Fibroblast of skin of scalp (primary cell): ENCODE measurements at places on chromosomes 2 and 18.

DNA sequence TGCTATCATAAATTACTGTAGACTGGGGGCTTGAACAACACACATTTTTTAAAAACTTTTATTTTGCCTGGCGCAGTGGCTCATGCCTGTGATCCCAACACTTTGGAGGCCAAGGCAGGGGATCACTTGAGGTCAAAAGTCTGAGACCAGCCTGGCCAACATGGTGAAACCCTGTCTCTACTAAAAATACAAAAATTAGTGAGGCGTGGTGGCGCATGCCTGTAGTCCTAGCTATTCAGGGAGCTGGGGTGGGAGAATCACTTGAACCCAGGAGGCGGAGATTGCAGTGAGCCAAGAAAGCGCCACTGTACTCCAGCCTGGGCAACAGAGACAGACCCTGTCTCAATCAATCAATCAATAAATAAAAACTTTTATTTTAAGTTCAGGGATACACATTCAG lies 9.1 kb downstream of the KCNK3 start:
- no peak for DNase-seq

GRCh38 chr2:121459291-121459690 lies 71.4 kb upstream of the RNU4ATAC start:
- DNase-seq: no peak

DNA sequence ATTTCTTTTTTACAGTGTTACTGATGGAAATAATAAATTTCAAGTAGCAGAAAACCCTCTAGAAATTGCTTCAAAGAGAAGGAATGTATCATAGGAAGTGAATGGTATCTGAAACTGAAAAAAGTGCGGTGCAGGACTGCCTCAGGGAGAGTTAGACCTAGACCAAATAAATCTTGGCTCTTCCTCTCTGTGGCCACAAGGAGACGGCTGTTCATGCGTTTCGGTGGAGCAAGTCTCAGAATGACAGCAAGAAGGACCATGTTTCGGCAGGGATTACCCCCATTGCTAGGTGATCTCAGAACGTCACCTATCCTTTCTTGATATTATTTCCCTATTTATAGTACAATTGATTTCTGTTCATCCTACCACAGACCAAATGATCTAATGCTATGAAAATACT lies 522.3 kb downstream of the SOX11 start:
- DNase-seq: no peak

GRCh38 chr2:177738461-177739235 lies 333.9 kb downstream of the PDE11A start:
- no peak for DNase-seq

GRCh38 chr2:241323778-241324177 lies 8.1 kb downstream of the SEPTIN2 start:
- DNase-seq: no peak

DNA sequence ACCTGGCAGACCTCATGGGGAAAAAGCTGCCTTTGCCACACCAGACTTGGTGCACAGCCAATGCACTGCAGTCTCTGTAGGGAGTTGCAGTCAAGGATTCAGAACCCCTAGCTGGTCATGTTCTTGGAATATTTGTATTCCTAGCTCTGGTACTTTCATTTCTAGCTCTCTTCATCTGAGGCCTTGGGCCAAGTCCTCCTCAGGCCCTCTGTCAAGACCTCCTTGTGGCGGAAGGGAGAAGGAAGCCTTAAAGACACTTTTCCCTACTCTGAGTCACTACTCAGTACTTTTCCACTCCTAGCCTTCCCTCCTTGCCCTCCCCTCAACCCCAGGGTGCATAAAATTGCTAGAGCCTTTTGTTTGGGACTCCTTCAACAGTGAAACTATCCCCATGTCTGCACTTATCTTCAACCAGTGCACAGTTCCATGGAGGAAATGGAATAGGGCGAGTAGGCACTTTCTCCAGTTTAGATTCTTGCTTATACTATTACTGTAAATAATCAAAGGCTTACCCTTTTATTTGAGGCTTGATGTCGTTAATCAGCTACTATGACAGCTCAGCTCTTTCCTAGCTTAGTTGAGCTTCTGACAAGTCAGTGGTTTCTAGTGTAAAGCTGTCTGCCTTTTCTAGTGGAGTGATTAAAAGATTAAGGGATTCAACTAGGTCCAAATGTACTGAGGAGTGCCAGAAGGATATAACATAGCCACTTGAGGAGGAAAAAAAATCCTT lies 15.8 kb downstream of the M1AP start:
- DNase-seq: peak; percentile 24

- no peak for DNase-seq
Observed at GRCh38 chr2:10407841-10408648, 40.1 kb downstream of the ODC1 start.

- DNase-seq: no peak
Observed at GRCh38 chr2:82507657-82508056, 1951.4 kb downstream of the SUCLG1 start.

DNA sequence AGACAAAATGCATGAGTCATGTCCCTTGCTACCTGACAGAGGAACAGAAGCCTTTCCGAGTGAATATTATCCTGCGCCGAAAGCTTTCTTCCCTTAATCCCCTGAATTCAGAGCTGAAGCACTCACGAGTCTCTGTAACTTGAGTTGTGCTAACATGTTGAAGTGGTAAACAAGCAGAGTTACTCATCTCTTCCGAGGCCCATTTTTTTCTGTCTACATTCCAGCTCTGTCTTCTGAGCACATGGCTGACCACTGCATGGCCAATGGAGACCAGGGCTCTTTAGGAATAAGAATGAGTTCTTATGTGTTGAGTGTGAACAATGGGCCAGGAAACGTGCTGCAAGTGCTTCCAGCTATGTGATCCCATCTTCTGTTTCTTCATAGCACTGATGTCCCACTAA lies 73.1 kb upstream of the PID1 start:
- DNase-seq: no peak

DNA sequence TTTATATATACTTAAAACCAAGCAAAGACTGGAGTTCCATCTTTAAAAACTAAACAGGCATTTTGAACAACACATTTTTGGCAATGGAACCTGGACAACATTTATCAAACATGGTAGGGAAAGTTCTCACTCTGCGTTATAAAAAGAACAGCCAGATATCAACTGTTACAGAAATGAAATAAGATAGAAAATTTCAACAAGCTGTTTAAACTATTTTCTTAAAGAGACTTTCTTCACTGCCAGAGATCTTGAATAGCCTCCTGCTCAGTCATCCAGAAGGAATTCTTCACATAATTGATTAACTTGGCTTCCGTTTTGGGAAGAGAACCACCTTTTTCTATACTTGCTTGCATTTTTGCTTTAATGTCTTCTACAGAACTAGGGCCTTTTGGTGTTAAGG lies 166.0 kb upstream of the PIK3C3 start:
- no peak for DNase-seq

GRCh38 chr2:237623428-237624403 lies 3.7 kb upstream of the LRRFIP1 start:
- DNase-seq: peak; percentile 35

- DNase-seq: no peak
Observed at GRCh38 chr2:187169864-187170263, 278.2 kb downstream of the CALCRL start.

- DNase-seq: no peak
Observed at GRCh38 chr18:57062844-57063243, 84.0 kb upstream of the BOD1L2 start.

DNA sequence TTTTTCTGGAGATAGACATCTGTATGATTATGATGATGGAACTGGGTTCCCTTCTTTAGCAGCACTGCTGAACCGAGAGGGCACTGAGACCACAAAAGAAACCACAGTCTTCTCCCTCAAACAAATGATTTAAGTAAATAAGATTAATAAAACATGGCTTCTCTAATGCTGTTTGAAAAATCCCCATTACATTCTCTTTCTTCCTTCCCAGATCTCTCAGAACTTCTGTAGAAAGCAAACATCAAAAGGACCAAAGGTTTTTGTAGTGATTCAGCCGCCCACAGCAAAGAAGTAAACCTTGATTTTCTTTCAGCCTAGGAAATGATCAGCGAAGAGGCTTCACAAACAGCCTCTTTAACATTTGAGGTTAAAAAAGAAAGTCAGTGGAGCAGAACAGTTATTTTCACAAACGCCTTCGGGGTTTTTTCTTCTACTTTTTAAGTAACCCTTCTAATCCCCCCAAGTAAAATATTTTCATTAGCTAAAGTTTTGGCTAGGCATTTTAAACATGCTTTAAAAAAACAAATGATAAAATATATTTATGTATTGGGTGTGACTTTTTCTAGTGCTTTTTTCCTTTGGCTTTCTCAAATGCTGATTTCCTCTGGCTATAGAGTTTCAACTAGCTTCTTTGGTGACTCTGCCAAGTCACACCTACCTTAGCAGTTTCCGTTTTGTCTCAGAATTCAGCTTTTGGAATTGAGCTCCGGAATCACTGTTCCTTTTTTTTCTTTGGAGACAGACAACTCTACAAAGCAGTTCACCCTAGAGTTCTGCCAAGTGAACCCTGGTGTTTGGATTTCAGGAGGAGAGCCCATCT lies 89.6 kb downstream of the UPP2 start:
- DNase-seq: no peak

DNA sequence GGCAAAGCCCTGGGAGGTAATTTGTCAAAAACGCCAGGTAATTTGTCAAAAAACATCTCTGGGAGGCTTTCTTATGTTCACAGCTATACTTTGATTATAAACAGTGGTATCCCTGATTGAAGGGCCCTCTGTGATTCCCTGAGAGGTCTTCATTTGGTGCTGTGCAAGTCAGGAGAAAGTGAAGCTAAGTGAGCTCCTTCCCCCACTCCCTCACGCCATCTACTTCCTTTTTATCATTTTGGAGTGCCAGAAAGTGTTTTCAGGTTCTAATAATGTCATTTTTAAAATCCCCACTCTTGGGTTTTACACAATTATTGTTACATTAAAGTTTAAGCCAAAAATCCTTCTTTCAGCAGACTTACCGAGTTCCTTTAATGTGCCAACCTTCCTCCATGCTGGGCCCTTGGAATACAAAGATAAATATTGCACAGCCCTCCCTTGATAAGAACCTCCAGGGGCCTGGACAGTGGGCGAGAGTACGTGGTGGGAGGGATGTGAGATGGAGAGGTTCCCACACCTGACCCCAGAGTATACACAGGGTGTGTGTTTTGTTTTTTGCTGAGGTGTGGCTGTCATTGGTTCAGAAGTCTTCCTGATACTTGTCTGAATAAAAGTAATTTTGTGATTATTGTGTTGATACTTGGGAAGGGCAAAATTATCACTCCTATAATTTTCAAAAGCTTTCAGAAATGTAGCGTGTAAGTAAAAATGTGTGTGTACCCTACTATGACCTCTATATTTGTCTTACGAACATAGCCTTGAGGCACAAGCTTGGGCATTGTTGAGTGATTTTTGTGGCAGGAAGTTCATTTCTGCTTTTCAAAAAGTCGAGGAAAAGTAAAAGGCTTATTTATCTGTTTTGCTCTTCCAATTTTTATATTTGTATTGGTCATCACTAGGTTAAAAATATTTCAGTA lies 8.2 kb downstream of the MAPRE2 start:
- no peak for DNase-seq

DNA sequence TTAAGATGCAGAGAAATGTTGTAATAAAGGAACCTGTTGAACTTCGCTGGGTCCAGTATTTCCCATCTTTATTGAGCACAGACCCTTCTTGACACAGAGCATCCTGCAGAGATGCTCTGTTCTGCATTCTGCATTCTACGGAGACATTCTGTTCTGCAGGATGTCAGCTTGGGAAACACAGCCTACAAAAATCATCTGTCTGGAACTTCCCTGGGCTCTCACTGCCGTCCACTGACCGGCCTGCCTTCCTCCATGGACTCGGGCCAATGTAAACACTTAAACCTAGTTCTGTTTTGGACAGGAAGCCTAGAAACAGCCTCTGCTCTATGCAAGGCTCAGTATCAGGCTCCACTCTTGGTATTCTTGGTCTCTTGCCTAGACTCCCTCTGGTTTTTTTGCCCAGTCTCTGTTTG lies 90.0 kb upstream of the PPP1CB start:
- peak; percentile 72 for DNase-seq

DNA sequence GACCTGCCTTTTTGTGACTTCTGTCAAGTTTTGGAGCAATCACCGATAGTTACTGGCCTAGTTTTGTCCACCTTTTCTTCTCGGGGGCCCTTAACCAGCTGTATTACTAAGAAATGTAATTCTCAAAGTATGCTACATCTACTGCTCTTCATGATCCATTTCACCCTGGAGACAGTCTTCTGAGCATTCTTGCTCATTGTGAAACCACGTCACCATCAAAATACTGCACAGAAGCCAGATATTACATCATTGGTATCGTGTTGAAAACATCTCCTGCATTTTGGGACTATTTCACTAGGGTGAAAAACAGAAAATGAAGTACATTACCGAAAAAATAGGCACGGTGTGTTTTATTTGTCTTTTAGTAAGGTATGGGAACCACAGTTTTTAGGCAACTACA lies 11.7 kb downstream of the LYPD6B start:
- DNase-seq: peak; percentile 77

- DNase-seq: peak; percentile 93
Observed at GRCh38 chr18:12282442-12283039, 25.5 kb upstream of the TUBB6 start.

- DNase-seq: no peak
Observed at GRCh38 chr2:138504092-138504491, 2.5 kb downstream of the SPOPL start.

DNA sequence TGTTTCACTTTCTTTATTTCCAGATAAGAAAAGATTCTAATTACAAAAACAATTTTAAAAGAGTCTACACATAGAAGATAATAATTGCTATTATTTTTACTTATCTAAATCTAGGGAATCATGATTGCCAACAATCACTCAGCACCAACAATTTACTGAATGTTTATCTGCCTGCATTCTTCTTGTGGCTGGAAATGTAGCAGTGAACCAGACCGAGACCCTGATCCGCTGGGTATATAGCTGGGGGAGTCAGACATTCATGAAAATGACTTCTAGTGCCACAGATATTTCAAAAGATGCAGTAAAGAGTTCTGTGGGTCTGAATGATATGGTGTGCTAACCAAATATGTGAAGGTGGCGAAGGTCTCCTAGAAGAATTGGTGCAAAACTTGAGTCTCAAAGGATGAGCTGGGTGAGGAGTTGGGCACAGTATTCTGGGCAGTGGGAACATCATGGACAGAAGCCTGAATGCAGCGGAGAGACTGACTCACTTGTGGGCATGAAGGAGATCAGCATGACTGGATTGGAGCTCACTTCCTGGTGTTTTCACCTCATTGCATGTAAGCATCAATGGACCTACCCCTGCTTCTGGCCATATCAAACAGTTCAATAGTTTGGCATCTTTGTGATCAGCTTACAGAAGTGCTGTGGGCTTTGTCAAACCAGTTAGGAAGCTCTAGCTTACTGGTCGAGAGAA lies 26.1 kb upstream of the FN1 start:
- DNase-seq: peak; percentile 60

- no peak for DNase-seq
Observed at GRCh38 chr2:118989481-118989880, 47.5 kb downstream of the MARCO start.

GRCh38 chr2:225735844-225736243 lies 336.3 kb downstream of the NYAP2 start:
- DNase-seq: peak; percentile 82

DNA sequence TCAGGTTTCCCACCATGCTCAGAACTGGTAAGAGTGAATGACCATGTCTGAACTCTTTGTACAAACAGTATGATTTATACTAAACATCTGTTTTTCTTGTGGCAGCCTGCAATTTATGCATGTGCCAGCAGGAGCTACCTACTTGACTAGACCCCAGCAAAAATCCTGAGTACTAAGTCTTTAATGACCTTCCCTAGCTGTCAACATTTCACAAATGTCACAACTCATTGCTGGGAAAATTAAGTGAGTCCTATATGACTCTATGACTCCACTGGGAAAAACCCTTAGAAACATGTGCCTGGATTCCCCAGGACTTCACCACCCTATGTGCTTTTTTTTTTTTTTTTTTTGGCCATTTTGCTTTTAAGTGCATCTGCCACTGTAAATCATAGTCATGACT lies 1225.8 kb downstream of the SUCLG1 start:
- DNase-seq: peak; percentile 17

GRCh38 chr18:709771-710170 lies 2.7 kb downstream of the ENOSF1 start:
- DNase-seq: no peak
